ENCODE measurements at places on chromosomes 3 and 15.

- ATAC-seq = no peak
Measured at GRCh38 chr3:22836131-22836530, 367.0 kb upstream of the UBE2E2 start.

DNA sequence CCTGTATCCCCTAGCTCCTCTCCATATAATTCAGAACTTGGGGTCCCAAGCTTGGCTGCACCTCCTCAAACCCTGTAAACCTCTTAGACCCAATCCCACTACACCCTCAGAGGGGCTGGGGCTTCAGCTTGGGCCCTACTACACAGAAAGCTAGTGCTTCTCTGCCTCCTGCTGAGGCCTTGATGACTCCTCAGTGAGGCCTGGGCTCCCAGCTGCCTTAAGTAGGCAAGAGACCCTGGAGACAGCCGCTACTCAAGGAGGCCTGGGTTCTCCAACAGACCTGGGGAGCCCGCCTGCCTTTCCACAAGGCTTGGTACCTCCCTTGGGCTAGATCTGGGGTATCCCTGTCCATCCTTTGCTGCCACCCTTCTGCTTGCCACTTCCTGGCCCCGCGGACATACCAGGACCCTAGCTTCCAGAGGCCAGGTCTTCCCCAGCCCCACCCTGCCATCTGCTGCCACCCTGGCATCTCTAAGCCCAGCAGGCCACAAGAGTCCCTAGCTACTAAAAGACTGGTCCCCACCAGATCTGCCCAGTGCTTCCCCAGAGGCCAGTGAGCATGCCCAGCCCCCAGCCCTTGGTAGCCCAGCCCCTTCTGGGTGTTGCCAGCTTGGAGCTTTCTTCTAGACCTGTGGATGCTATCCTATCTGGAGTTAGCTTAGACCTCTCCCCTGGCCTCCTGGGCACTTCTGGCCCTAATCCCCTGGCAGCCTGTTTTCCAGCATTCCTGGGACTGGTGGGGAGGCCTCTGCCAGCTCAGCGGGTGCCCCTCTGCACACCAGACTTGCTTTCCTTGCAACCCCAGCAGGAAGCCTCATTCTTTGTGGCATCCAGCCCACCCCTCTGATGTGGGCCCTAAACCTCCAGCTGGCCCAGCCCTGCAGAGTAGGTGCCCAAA, 13.7 kb downstream of the C15orf39 start:
- no peak for ATAC-seq

DNA sequence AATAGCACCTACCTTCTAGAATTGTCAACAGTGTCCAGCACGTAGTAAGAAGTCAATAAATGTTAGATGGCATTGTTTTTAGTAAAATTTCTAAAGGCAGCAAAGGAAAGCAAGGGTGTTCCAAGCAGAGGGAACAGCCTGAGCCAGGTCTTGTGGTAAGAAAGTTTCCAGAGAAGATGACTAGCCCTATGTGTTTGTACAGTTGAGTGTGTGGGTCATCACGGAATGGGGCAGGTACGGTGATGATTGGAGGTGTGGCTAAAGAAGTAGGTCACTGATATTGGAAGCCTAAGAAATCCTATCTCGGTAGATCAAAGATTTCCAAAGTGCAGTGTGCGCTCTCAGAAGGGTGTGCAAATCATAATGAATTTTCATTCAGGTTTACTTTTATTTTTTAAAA, 94.2 kb upstream of the BCL6 start:
- no peak for ATAC-seq

- ATAC-seq = peak; percentile 28
Measured at GRCh38 chr15:33742800-33743199, 225.5 kb upstream of the CHRM5 start.
